GM23338 (cell line): ENCODE measurements at places on chromosomes 4 and X.
A peak's percentile ranks its signal among the peaks of the same experiment; 100 is the strongest.

GRCh38 chrX:8404471-8404870 lies 60.2 kb upstream of the VCX3B start:
- no peak for DNase-seq
- no peaks in the 10 kb centered on the region for H3K36me3 ChIP-seq
- H3K27ac ChIP-seq = no peak overlapping the region
- no peaks in the 10 kb centered on the region for H3K4me1 ChIP-seq
- no peak overlapping the region for H3K4me3 ChIP-seq
- H3K27me3 ChIP-seq = no peaks in the 10 kb centered on the region

DNA sequence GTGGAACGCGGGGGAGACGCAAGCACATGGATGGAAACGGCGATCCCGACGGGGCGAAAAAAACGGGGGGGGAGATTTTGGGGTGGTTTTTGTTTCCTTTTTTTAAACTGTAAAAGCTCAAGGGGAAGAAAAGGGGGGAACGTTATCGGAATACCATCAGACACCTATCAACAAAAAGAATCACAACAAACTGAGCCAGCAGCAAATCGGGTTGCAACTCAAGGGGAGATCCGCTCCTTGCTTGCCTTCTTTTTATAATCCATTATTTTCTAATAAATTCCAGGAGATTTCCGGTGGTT lies 616 bp downstream of the MAML3 start:
- no peak for DNase-seq
- peaks cover 12% of the 10 kb centered on the region for H3K27me3 ChIP-seq
- H3K4me3 ChIP-seq = peak overlapping the region; percentile 97
- H3K36me3 ChIP-seq = no peaks in the 10 kb centered on the region

DNA sequence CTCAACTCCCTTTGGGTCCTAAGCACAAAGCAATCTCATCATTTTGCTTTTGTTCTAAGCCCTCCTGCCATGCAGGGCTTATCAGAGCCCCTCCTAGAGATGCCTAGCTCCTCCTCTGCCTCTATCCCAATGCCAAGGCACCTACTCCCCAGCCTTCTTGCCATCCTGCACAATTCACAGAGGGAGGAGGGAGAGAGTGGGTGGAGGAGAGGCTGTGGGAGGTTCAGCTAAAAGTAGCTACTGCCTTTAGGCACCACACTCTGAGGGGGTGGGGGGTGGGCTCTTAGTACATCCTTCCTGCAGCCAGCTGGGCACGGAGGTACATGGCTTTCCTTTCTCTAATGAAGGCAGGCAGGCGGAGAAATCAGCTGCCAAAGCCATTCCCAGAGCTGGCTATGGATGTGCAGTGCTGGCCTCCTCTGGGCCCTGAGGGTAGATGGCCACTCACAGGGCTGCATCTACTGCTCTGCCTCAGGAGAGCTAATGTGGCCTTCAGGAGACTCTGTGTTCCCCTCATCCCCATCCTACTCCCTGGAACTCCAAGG lies 40.1 kb downstream of the ARHGEF9 start:
- no peaks in the 10 kb centered on the region; the same call in 1 of the 2 replicates for H3K36me3 ChIP-seq
- H3K4me1 ChIP-seq = no peaks in the 10 kb centered on the region; the same call in 1 of the 2 replicates
- no peak overlapping the region for H3K27ac ChIP-seq
- DNase-seq = no peak

DNA sequence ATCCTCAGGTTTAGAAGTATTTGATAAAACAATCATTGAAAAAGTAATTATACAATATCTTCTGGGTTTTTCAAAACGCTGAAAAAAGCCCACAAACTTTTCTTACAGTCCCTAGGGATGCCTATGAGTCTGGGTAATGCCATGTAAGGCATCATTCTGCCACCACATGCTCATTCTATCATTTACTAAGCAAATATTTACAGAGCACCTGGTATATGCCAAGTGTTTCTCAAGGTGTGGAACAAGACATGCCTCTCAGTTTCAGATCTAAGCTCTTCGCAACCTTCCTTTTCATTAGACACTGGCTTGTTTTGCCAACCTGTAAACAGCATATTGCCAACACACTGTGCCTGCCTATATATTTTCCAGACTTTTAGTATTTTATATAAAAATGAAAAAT lies 17.7 kb downstream of the MID1 start:
- H3K36me3 ChIP-seq = no peaks in the 10 kb centered on the region
- no peaks in the 10 kb centered on the region for H3K27me3 ChIP-seq
- H3K4me1 ChIP-seq = peaks cover 70% of the 10 kb centered on the region
- H3K27ac ChIP-seq = no peak overlapping the region
- DNase-seq = no peak
- H3K4me3 ChIP-seq = no peak overlapping the region

GRCh38 chr4:92199135-92199534 lies 104.6 kb upstream of the GRID2 start:
- no peak for DNase-seq
- no peak overlapping the region for H3K4me3 ChIP-seq
- H3K36me3 ChIP-seq = no peaks in the 10 kb centered on the region
- no peaks in the 10 kb centered on the region for H3K27me3 ChIP-seq
- H3K27ac ChIP-seq = no peak overlapping the region

DNA sequence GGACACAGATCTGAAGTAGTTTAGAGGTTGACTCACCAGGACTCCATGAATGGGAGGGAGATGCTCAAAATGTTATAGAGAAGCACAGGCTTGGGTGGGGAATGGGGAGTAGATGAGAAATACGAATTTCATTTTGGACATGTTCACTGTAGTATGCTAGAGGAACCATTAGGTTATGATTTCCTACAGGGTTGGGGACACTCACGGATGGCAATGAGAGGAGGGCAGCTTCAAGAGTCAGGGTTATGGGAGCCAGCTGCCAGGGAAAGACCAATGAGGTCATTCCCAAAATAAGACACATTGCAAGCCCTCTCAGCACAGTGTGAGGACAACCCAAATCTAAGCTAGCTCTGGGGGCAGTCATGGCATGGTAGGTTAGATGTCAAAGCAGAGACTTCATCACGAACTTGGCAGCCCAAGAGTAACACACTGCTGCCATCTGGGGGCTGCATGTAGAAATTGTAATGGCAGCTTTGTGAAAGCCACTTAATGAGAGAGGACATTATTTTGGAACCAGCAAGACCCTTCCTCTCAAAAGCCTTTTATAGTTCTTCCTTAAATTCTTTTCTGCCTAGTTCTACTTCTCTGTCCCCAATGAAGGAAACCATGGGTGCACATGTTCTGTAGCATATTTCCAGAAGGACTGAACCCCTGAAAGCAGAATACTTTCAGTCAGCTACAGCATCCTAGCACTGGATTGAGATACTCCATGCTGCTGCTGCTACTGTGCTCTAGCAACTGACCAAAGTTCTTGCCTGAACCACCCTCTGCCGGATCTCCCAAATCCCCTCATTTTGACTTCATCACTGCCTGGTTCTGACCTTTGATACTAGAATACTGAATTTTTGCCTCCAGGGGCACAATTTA lies 16.2 kb upstream of the ZCCHC12 start:
- no peaks in the 10 kb centered on the region for H3K27me3 ChIP-seq
- no peak overlapping the region for H3K27ac ChIP-seq
- no peaks in the 10 kb centered on the region for H3K36me3 ChIP-seq
- DNase-seq = peak; percentile 62
- no peaks in the 10 kb centered on the region for H3K4me1 ChIP-seq
- no peak overlapping the region for H3K4me3 ChIP-seq

DNA sequence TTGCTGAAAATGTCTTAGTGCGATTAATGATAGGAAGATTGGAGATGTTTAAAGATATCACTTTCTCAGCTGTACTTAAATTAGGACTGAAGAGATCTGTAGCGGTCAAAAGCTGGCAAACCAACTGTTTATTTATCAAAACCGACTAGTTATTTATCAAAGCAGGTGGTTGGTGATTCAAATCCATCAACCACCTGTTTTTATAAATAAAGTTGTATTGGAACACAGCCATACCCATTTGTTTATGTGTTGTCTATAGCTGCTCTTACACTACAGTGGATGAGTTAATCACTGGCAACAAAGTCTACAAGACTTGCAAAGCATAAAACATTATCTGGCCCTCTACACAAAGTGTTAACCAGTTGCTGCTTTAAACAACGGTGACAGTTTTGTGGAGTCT lies 76.8 kb downstream of the IL15 start:
- H3K4me1 ChIP-seq = no peaks in the 10 kb centered on the region
- H3K4me3 ChIP-seq = no peak overlapping the region

GRCh38 chr4:108130955-108131354 lies 37.8 kb downstream of the LEF1 start:
- peak; percentile 57 for DNase-seq
- H3K4me1 ChIP-seq = peaks cover 13% of the 10 kb centered on the region
- H3K4me3 ChIP-seq = no peak overlapping the region
- no peaks in the 10 kb centered on the region for H3K36me3 ChIP-seq

- H3K4me3 ChIP-seq = no peak overlapping the region
- H3K27me3 ChIP-seq = no peaks in the 10 kb centered on the region
- H3K27ac ChIP-seq = no peak overlapping the region
- no peaks in the 10 kb centered on the region for H3K36me3 ChIP-seq
Measured at GRCh38 chr4:94127707-94128328, 79.8 kb upstream of the SMARCAD1 start.

- H3K27me3 ChIP-seq = no peaks in the 10 kb centered on the region
- H3K4me3 ChIP-seq = no peak overlapping the region
- no peaks in the 10 kb centered on the region for H3K36me3 ChIP-seq
- peaks cover 5% of the 10 kb centered on the region; the same call in 1 of the 2 replicates for H3K4me1 ChIP-seq
- DNase-seq = no peak
Measured at GRCh38 chr4:110742143-110742542, 119.3 kb upstream of the PITX2 start.

- no peaks in the 10 kb centered on the region for H3K27me3 ChIP-seq
- H3K4me1 ChIP-seq = no peaks in the 10 kb centered on the region
Measured at GRCh38 chrX:119455264-119455663, 13.0 kb upstream of the SLC25A5 start.

DNA sequence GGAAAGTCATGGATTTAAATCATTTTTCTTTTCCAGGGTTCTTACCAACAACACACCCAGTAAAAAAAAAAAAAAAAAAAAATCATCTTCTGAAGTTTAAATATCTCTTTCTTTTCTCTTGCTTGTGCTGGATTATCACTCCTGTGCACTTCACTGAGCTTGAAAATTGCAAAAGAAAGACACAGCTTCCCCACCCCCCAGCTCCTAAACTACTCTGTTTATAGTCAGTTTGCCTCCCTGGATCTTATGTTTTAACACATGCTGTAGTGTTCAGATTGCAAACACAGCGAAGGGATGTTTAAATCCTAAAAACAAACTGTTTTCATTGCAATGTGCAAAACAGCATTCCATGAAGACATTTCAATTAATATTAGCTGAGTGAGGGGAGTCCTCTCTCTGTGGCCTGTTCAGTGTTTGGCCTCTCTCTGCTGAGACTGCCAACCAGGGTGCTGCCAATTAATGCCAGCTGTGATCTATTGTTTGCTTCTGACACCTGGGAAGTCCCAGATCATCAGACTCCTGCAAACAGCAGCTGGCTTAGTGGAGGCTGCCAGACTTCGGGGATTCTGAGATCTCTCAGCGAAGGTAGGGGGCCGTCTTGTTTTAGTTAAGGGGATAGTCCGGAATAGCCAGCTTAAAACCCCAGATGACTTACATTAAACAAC lies 171.1 kb upstream of the PITX2 start:
- H3K27me3 ChIP-seq = no peaks in the 10 kb centered on the region
- H3K36me3 ChIP-seq = no peaks in the 10 kb centered on the region
- no peak overlapping the region; the same call in 1 of the 2 replicates for H3K27ac ChIP-seq
- peaks cover 11% of the 10 kb centered on the region for H3K4me1 ChIP-seq
- DNase-seq = peak; percentile 42
- no peak overlapping the region for H3K4me3 ChIP-seq

- peak overlapping the region; percentile 58; the same call in 1 of the 2 replicates for H3K27ac ChIP-seq
- no peaks in the 10 kb centered on the region for H3K27me3 ChIP-seq
- no peaks in the 10 kb centered on the region for H3K4me1 ChIP-seq
- peak; percentile 87 for DNase-seq
- no peak overlapping the region for H3K4me3 ChIP-seq
Measured at GRCh38 chrX:47540754-47541538, 20.1 kb upstream of the ARAF start.

- no peaks in the 10 kb centered on the region for H3K36me3 ChIP-seq
- no peaks in the 10 kb centered on the region for H3K27me3 ChIP-seq
- no peaks in the 10 kb centered on the region for H3K4me1 ChIP-seq
- H3K27ac ChIP-seq = no peak overlapping the region
Measured at GRCh38 chr4:15742637-15743036, 35.5 kb upstream of the CD38 start.

DNA sequence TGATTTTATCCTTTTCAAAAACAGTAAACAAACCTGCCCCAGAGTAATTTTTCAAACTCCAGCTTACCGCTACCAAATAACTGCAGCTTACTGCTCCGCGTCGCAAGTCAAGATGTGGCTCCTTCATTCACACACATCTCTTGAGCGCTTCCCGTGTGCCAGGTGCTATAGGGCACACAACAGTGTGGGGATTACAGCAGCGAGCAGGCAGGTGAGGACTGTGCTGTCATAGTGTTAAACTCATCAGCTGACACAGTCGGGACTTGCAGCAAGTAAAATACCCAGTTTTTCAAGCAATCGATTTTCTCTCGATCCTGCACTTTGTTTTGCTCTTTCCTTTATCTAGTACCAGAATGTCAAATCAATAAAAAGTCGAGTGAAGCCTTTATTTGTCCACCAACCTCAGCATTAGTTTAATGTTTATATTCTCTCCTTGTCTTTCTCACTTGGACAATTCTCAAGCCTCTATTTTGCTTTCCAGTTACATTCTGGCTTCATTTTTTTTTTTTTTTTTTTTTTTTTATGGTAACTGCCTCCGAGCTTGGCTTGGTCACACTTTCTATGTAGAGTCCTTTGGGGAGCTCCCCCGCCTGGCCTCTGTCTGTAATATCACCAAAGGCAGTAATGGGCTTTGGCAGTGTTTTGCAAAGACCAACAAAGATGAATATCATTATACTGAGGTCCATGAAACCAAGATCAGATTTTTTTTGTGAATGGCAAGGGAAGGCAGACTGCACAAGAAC lies 8.3 kb upstream of the ASB5 start:
- peak; percentile 75 for DNase-seq
- no peaks in the 10 kb centered on the region for H3K27me3 ChIP-seq
- no peaks in the 10 kb centered on the region for H3K4me1 ChIP-seq
- no peaks in the 10 kb centered on the region for H3K36me3 ChIP-seq
- no peak overlapping the region for H3K27ac ChIP-seq

DNA sequence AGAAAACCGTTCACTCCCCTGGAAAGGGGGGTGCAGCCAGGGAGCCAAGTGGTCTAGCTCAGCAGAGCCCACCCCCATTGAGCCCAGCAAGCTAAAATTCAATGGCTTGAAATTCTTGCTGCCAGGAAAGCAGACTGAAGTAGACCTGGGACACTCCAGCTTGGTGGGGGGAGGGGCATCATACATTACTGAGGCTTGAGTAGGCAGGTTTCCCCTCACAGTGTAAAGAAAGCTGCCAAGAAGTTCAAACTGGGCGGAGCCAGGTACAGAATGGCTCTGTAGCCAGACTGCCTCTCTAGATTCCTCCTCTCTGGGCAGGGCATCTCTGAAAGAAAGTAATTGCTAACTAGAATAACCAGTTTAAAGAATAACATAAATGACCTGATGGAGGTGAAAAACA lies 372.3 kb upstream of the F9 start:
- no peak overlapping the region for H3K4me3 ChIP-seq
- no peak overlapping the region for H3K27ac ChIP-seq
- H3K36me3 ChIP-seq = no peaks in the 10 kb centered on the region
- peaks cover 5% of the 10 kb centered on the region for H3K4me1 ChIP-seq
